ENCODE measurements at places on chromosomes 2 and 18.

DNA sequence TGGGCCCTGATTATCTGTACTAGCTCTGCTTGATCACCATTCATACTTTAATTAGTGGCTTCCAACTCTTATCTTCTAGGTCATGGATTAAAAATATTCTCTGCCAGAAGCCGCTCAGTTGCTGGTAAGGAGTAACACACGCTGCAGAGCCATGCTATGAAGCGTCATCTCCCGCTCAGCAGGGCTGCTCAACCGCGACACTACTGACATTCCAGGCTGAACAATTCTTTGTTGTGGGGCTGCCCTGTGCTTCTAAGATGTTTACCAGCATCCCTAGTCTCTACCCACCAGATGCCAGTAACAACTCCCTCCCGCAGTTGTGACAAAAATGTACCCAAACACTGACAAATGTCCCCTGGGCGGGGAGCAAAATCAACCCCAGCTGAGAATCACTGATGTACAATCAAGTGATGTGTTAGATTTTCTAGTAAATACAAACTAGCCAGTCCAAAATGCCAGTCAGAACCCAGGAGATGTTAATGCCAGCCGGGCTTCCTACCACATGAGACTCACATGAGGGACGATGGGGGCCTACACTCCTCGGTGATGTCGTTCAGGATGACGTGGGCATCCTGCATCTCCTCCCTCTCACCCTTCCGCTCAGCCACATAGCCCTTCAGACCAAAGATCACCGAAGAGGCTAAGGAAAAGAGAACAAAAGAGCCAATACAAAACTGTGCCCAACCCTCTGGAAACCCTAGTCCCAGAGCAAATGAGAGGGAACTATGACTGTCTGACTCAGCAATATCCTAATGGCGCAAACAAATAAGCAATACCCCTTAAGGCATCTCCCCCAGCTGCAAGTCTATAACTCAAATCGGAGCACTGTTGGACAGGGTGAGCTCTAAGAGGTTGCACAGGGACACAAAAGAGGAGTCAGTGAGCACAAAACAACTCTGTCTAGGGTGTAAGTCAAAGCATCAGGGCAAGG lies 15.6 kb downstream of the ILKAP start:
- no peak for DNase-seq

- no peak for DNase-seq
Measured at GRCh38 chr2:238155761-238156694, 2.7 kb upstream of the ERFE start.

GRCh38 chr2:12317814-12318426 lies 398.8 kb upstream of the TRIB2 start:
- DNase-seq: peak; percentile 46

DNA sequence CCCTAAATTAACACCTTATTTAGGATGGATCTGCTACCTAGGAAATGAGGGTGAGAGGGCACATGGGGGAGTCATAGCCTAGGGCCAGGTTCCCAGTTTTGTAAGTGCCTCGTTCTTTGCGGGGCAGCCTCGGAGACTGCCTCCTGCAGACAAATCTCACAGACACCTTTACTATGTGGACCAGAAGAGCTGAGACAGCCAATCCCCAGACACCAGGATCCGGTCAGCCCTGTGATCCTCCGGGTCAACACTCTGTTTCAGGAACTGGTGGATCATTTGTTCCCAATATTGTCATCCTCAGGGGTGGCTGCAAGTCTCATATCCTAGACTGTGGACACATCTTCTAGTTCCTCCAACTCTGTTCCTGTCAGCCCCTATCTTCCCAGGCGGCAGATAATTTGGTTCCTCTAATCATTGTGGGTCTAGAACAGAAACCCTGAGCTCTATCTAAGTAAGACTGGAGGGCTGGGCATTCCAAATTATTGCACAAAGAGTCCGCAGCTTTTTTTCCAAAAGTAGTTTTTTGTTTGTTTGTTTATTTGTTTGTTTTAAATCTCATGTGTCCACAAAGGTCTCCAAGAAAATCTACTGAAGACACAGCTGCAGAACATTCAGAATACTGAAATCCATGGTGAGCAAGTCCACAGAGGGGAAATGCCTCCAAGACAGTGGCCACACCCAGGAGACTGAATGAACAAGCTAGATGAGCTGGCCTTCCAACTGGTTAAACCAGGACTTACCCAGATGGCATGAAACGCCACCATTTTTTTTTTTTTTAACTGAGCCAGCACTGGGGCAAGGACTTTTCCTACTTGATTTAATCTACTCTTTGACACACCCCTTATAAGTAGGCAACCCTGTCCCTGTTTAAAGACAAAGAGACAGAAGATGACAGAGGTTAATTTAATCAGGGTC lies 6.2 kb upstream of the GDF7 start:
- no peak for DNase-seq

GRCh38 chr2:145644820-145645302 lies 1124.9 kb upstream of the ZEB2 start:
- DNase-seq: no peak

- no peak for DNase-seq
Measured at GRCh38 chr2:61426267-61426897, 44.5 kb downstream of the USP34 start.

- DNase-seq: peak; percentile 58
Measured at GRCh38 chr2:55843096-55843993, 80.2 kb downstream of the EFEMP1 start.

GRCh38 chr2:196160946-196161345 lies 10.4 kb downstream of the STK17B start:
- no peak for DNase-seq

DNA sequence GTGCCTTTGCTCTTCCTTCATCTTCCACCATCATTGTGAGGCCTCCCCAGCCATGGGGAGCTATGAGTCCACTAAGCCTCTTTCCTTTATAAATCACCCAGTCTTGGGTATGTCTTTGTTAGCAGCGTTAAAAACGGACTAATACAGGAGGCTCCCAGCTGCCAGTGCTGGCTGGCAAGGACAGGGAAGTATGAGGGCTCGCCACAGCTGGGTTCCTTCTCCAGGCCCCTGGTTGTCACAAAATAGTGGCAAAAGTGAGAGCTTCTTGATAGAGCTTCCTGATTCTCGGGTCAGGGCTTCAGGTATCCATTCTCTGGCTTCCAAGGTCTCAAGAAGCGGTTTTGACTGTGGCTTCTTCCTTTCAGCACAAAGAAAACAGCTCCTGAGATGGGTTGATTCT lies 85.0 kb downstream of the ZNF516 start:
- no peak for DNase-seq

DNA sequence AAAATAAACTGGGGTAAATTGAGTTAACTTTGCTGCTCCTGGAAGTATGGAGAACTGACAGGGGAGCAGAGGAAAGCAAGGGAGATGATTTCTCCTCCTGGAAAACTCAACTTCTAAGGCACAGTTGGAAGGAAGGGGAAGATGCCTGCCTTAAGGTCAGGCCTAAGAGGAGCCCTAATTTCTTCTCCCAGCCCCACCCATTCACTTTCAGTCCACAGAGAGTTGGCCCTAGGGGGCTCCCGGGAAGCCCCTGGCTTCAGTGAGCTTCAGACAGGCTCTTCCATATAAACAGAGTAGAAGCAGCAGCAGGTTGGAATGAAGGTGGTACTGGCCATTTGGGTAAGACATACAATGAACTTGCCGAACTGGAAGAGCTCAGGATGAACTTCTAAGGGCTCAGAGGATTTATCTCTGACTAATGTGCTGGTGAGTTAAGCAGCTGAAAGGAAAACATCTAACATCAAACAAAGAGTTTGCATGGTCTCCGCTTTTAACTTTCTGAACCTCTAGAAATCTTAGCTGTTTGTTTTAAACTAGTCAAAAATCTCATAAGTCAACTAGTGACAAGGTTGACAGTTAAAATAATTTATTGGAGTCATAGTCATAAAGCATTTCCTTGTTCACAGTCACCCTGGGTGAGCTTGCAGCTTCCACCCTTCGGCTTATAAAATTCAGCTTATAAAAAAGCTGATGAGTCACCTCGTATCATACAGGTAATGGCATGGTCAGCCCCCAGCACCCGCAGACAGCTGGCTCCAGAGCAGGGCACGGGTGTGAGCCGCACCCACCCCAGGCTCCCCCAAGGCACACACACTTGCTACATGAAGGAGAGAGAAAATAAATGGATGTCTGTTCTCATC lies 9.8 kb downstream of the MALL start:
- peak; percentile 67 for DNase-seq

- DNase-seq: no peak
Measured at GRCh38 chr2:195495966-195496365, 161.1 kb upstream of the SLC39A10 start.

DNA sequence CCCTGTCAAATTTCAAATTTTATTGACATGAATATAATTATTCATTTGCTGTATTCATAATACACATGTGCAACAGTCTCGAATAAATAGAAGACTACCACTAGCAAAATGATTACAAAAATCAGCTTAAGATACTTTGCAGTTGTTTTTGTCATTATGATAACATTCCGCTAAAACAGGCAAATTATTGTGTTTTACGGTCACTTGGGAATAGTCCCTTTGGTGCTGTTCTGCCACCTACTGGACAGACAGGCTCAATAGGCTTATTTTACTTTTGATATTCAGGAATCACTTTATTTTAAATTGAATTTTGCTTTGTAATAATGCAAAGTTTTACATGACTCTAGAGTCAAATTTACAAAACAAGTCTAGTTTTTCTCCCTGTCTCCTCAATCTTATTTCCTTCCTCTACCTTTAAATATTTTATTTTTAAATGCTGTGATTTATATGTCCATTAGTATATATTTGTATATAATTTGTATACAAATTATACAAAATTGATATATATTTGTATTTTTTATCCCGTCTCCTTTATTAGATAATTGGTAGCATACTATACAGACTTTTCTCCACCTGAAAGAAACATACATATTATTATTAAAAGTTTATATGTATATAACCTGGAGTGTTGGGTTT lies 456.3 kb downstream of the DLGAP1 start:
- no peak for DNase-seq

DNA sequence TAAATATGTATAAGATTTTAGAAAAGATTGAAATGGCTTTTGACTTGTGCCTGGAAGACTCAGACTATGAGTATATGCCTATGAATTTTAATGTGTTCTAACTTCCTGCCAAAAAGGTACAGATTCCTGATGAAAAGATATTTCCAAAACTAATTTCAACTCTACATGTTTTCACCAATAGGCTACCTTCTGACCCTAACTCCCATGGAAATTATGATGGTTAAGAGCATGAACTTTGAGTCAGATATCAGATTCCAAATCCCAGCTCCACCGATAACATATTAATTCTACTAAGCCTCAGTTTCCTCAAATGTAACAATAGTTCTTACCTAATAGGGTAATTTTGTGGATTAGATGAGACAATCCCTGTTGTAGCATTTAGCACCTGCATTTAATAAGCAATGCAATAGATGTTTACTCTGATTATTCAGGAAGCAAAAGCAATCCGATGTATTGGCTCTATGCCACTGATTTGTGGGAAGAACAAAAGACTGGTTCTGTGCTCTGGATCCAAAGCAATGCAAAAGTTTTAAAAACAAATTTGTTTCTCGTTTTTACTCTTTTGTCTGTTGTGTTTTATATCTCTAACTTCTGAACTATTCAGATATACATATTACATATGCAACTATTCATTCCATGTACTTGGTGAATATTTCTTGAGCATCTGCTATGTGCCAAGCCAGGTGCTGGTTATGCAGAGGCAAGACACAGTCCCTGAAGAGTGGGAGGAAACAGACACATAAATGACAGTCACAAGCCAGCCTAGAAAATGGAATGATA lies 115.4 kb downstream of the GATA6 start:
- DNase-seq: no peak

DNA sequence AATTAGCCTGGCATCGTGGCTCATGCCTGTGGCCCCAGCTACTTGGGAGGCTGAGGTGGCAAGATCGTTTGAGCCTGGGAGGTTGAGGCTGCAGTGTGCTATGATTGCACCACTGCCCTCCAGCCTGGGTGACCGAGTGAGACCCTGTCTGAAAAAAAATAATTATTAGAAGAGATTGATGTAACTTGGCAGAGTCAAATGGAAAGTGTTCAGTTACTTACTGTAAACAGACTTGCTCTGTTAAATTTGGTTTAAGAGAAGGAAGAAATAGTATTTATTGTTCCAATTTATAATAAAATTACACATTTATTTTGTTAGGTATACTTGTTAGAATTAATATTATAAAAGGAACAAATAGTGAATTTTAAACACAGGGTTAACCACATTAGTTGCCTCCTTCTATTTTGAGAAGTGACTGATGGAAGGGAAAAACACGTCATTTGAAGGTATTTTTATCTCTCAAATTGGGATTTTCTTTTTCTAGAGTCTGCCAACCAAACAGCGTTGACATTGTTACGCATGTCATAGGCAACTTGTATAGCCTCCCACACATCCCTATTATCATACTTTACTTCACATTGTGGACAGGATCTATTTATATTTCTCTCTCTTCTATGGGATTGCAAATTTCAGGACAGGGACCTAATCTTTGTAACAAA lies 118.8 kb upstream of the B3GNT2 start:
- DNase-seq: no peak

GRCh38 chr2:63881205-63881604 lies 39.5 kb downstream of the UGP2 start:
- DNase-seq: no peak

GRCh38 chr2:24456599-24457556 lies 34.2 kb upstream of the NCOA1 start:
- DNase-seq: peak; percentile 9

DNA sequence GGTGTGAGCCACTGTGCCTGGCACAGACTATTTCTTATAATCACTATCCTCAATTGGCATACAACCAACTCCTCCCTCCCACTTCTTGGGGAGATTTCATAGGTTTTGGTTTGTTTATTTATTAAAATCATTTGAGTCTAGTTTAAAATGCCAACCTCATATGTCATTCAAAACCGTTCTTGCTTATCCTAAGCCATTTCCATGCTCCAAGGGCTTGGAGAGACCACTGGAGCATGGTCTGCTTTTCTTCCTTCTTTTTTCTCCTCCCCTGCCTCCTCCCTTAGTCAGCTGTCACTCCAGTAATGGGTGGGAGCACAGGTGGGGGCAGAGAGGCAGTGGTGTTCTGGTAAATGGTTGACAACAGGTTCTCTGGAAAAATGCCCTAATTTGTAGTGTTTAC lies 20.4 kb upstream of the KCNS3 start:
- no peak for DNase-seq
